ENCODE measurements at places on chromosomes 13 and 19. TPM values are rescaled to one million over a fixed set of nuclear protein-coding genes. Genes with fewer than 3 reads are reported as not detected.

The CEACAM18 gene
- total RNA-seq: not detected

DNA sequence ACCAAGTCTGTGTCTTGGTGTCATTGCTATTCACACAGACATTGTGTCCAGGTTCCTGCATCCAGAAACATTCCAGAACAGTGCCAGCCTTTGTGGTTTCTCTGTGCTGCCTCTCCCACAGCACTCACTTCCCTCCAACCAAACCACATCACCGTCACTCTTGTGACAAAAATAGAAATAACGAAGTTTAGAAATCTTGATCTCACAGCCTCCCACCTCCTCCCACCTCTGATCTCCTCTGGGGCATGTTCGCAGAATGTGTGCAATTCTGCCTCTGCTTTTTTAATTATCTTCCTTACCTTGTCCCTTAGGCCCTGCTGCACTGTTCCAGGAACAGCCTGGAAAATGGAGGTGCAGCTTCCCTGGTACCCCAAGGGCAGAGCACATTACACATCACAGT is 8.7 kb upstream of the SERPINE3 start:
- DNase-seq: no peak

GRCh38 chr13:113491418-113491883 is 940 bp upstream of the DCUN1D2 start:
- no peak for DNase-seq

GRCh38 chr13:91162180-91162579 is 185.3 kb upstream of the MIR17HG start:
- DNase-seq: no peak

DNA sequence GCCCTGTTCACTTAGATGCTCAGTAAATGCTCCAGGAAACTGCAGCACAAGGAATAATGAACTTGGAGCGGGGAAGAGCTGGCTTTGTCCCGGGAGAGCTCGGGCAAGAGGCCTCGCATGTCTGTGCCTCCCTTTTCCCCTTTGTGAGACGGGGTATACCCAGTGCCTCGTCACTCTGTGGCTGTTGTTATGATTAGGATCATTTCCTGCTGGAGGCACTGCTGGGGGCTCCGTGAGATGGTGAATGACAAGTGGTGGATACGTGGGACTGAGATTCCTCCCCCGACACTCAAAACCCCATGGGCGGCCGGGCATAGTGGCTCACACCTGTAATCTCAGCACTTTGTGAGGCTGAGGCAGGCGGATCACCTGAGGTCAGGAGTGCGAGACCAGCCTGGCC is 1.1 kb upstream of the PLVAP start:
- no peak for DNase-seq

The UGGT2 gene
- total RNA-seq: not detected

DNA sequence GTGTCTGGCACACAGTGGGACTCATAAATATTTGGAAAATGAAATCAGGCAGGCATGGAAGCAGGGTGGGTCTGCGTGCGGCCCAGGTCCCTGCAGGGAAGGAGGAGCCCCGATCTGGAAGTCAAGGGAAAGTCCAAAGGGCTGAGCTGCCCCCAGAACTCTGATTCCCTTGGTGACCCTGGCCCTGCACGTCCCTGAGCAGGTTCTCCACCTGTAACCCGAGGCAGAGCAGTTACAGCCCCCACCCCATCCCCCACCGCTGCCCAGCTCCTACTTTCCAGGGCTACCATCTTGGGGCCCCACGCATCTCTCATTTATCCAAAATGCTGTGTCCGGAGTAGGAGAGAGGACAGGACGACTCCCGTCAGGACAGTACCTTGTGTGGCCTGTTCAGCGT is 2.1 kb downstream of the PLEKHF1 start:
- no peak for DNase-seq

DNA sequence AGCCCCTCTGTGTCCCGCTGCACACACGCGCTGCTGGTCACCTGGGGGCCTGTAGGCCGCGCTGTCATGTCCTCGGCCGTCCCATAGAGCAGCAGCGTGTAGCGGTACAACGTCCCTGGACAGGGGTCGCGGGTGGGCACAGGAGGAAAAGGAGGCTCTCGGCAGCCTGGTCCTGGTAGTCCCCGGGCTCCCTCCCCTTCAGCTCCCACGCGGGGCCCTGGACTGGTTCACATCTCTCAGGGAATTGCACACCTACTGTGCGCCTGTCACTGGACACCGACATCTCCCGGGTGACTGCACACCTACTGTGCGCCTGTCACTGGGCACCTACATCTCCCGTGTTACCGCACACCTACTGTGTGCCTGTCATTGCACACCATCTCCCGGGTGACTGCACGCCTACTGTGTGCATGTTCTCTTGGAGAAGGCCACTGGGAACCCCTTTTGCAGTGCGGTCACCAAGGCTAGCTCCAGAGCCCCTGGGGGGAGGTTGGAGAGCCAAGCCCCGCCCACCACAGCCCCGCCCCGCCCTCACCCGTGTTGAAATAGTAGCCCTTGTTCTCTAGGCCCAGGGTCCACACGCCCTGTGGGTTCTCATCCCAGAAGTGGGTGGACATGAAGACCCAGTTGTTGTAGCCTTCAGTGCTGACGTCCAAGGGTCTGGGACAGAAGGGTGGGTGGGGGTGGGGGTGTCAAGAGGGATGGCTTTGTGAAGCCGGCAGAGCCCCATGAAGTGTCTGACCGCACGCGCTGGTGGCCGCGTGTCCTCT is 3.5 kb upstream of the C19orf25 start:
- no peak for DNase-seq

DNA sequence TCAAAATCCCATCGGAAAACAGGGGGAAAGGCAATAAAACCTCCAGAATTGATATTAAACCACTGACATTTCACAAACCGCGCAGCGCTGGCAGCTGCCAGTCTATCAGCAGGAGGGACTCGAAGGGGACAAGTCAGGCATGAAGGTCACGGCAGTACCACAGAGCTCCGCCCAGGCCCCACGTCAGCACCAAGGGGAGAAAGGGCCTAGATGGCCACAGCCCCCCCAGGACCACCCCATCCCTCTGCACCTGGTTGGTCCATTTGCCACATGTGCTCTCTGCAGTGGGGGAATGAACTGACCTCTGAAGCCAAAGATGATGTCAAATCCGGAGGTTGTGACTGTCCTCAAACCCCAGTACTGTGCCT is 9.5 kb upstream of the VSTM2B start:
- no peak for DNase-seq

DNA sequence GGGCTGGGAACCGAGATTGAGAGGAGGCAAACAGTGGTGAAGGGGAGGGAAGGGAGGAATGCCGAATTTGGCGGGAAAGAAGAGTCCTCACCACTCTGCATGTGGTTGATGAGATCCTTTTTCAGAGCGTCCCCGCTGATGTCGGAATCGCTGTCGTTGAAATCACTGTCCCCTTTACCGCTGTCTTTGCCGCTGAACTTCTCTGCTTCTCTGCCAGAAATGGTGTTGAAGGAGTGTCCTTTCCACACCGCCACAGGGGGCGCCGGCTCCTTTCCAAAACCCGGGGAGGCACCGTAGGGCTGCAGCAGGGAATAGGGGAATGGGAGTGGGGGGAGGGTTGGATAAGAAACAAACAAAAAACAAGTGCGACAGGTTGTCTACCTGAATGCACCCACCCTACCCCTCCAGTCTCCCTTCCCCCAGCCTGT is 3.1 kb downstream of the PCDH8 start:
- no peak for DNase-seq

Data from naive thymus-derived CD8-positive, alpha-beta T cell (primary cell).